Right ventricle myocardium inferior (tissue), 1 donor: ENCODE measurements at places on chromosomes 12 and 14.

DNA sequence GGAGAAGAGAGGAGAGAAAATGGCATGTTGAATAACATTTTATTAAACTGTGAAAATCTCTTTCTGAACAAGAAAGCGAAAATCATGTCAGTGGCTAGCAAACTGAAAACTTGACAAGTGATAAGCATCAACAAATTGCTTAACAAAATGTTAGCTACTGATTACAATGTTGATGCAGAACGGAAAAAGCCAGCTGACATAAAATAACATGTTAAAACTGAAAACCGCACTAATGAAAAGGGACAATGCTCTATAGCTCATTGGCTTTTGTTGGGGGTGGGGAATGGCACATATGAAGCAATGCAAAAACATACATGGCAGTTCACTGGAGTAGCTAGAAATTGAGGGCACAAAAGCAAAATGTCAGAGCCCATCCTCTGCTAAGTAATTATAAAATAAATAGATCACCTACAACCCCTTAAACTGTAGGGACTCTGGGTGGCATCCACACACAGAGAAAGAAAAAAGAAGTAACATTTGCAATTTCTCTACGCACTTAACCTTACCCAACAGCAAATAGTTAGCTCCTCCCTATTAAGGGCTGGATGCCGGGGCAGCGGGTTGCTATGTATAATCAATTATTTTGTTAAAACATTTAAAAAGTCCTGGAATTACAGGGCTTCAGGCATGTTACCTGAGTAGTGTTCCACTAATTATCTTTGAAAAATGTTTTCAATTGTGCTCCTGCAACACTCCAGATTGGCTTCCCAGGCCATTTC is 129.2 kb upstream of the USP15 start:
- no peak for DNase-seq

- DNase-seq = no peak
Observed at GRCh38 chr14:104805326-104805678, 4.4 kb downstream of the ZBTB42 start.

GRCh38 chr12:121781998-121782979 is 11.2 kb downstream of the RHOF start:
- no peak for DNase-seq

GRCh38 chr12:10065241-10065640 is 33.5 kb downstream of the CLEC1A start:
- no peak for DNase-seq

DNA sequence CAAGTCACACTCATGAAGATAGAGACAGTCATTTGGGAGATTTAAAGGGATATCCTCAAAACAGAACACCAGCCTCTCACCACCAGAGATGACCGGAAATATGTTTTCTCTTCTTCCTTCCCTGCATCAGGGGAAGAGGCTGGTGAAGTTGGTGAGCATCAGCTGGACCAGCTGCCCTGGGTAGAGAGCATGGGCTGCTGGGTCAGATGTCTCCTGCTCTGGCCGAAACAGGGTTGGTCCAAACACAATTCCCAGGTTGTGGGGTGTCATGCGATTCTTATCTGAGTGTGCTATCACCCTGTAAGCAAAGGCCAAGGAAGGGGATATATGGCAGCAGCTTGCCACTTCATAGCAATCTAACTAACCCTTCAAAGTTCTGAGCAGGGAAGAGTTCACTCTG is 7.3 kb downstream of the ARHGAP9 start:
- DNase-seq = no peak

GRCh38 chr12:125124320-125124966 is 59.2 kb downstream of the AACS start:
- no peak for DNase-seq

DNA sequence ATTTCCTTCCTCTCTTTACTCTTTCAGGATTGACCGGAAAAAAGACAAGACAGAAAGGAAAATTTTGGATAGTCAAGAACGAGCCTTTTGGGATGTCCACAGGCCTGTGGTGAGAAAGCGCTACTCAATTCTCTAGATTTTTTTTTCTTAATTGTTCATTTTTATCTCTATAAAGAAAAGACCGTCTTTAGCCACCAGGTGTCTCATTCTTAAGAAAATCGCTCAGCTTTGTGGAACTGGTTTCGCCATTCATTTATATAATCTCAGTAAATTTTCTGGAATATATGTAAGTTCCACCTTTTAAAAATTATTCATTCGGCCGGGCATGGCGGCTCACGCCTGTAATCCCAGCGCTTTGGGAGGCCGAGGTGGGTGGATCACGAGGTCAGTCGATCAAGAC is 421.1 kb downstream of the DPF3 start:
- DNase-seq = no peak

- no peak for DNase-seq
Observed at GRCh38 chr12:79988368-79988767, 53.5 kb upstream of the PPP1R12A start.

DNA sequence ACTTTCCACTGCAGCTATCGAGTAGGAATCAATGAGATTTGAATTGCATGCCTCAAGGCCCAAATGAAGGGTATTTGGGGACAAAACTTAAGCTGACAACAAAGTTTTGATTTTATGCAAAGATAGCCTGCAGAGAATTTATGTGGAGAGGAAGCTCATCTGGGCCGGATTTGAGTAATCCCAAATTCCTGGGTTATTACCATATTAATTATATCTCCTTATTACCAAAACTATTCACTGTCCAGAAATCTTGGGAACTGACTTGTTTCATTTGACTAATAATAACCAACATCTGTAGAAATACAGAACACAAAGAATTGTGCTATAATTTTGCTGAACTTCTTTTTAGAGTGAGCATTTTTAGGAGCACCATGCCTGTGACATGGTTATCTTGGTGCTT is 70.4 kb downstream of the KITLG start:
- no peak for DNase-seq

GRCh38 chr12:10395390-10395998 is 5.7 kb upstream of the KLRK1 start:
- DNase-seq = no peak

DNA sequence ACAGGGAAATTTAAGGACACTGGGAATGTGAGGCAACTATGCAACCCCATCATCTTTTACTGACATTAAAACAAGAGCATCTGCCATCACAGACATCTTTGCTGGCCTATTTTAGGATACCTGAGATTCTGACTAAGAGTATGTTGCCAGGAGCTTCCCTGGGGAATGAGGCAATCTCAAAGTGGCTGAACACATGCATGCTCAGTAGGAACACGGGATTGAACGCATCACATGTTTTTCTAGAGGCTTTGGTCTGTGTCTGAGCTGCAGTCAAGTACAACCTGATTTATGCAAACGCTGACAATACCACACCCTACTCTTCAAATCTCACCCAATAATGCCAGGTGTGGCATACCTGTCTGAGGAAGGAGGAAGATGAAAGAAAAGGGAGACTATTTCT is 416.5 kb downstream of the NELL2 start:
- no peak for DNase-seq

DNA sequence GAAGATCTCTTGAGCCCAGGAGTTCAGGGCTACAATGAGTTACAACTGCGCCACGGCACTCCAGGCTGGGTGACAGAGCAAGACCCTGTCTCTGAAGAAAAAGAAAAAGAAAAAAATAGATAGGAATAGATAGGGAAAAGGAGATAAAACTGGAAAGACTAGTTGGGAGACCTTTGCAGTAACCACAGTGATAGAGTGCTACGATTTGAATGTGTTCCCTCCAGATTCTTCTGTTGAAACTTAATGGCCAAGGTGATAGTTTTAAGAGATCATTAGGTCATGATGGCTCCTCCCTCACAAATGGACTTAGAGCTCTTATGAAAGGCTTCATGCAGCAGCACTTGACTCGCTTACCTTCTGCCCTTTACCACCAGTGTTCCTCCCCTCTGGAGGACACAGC is 13.5 kb upstream of the ATF1 start:
- DNase-seq = no peak

- DNase-seq = no peak
Observed at GRCh38 chr12:32450363-32450762, 51.0 kb downstream of the FGD4 start.

DNA sequence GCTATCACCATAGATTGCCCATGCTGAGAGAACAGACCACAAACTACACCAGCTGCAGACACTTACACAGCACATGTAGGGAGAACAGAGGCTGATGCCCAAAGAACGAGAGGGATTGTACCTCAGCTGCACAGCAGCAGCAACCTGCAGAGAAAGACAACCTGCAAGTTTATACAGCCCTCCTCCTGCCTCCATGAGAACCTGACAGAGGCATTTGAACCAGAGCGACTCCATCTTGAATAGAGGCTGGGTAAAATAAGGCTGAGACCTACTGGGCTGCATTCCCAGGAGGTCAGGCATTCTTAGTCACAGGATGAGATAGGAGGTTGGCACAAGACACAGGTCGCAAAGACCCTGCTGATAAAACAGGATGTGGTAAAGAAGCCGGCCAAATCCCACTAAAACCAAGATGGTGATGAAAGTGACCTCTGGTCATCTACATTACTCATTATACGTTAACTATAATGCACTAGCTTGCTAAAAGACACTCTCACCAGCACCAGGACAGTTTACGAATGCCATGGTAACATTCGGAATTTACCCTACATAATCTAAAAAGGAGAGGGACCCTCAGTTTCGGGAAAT is 262.4 kb upstream of the HMGA2 start:
- DNase-seq = no peak

DNA sequence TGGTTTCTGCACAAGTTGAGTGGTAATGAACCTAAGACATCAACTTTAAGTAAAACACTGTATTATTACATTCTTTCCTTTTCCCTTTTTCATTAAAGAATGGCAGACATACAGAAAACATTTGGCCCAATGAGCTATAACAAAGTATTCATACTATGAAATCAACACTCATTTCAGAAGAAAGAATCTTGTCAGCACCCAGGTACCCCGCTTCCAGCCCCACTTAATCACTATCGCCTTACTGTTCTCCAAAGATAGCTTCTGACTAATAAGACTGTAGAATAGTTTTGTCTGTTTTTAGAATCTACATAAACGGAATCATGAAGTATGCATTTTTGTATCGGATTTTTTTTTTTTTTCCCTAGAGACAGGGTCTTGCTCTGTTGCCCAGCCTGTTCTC is 9.5 kb downstream of the CNTN1 start:
- no peak for DNase-seq

DNA sequence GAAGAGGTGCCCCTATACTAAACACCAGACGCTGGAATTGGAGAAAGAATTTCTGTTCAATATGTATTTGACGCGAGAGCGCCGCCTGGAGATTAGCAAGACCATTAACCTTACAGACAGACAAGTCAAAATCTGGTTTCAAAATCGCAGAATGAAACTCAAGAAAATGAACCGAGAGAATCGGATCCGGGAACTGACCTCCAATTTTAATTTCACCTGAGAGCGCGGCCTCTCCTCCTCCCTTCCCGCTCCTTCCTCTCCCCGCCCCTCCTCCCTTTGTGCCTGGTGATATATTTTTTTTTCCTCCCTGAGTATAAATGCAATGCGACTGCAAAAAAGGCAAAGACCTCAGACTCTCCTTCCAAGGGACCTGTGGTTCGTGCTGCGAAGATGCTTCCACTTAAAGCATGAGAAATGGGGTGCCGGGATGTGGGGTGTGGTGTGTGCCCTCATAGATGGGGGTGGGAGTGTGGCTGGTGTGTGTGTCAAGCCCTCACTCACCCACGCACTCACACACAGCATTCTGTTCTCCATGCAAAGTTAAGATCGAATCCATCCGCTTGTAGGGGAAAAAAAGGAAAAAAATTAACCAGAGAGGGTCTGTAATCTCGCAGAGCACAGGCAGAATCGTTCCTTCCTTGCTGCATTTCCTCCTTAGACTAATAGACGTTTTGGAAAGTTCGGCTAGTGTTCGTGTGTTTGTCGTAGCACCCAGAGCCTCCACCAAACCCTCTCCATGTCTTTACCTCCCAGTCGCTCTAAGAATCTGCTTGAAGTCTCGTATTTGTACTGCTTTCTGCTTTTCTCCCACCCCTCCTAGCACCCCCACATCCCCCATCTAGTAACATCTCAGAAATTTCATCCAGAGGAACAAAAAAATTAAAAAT is 4.5 kb downstream of the HOXC10 start:
- no peak for DNase-seq

GRCh38 chr14:99809360-99809759 is 16.1 kb downstream of the EML1 start:
- DNase-seq = peak; percentile 77

DNA sequence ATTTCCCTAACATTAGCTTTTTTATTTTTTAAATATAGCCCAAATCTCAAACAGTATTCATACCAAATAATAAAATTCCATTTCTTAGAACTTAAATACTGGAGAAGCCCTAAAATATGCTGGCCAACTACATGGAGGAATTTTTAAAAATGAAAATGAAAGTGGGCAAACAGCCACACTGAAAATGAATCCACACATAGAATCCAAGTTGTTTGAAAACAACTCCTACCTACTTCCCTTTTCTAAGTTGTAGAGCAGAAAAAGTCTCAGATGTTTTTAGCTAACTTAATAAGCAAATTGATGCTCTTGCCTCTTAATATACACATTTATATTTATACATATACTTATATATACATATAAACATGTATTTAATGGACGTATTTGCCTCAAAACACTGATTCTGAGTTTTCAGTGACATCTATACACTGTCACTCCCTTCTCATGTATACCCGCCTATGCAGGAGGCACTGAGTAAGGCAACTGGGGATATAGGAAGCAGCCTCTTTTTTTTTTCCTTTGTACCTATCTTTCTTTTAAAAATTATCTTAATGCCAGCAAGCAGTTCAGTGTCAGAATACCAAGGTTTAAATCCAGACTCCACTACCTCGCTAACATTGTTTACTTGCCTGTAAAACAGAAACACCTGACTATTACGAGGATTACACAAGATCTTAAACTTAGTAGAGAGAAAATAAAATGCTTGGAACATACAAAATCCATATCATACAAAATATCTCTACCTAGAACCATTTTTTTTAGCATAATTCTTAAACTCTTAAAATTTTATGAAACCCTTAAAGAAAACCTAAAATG is 13.3 kb downstream of the DICER1 start:
- DNase-seq = no peak

DNA sequence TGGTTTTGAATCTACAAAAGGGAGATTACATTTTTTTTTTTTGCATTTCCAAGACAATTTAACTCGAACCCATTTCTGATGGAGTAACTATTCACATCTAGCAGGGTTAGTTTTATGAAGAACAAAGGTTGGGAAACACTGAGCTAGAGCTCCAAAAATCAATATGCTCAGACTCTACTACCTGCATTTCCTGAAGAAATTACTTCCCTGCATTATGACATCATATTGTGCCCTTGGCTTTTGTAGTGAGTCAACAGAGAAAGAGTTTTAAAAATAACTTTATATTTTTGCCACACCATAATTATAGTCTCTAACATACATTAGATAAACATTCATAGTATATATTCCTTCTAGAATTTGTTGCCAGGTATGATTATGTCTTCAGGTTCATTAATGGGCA is 14.8 kb downstream of the GRIP1 start:
- DNase-seq = no peak

DNA sequence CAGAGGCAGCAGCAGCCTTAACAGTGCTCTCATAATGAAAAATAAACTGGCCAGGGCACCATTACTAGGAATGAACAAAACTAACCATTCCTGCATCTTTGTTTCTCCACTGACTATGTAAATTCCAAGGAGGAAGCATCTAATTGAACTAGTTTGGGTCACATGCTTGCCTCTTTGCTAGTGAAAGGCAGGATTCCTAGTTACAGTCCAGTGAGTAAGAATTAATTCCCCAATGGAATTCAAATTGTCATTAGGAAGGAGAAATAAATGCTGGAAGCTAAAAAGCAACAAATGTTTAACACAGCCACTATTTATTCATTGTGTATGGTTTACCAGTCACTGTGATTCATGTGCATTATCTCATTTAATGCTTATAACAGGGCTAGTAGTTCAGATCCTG is 316.0 kb downstream of the CCDC91 start:
- no peak for DNase-seq

GRCh38 chr12:78886719-78887407 is 22.3 kb downstream of the SYT1 start:
- no peak for DNase-seq
